ENCODE measurements at places on chromosomes 5 and 9.

GRCh38 chr5:147448766-147449165 is 61.1 kb downstream of the DPYSL3 start:
- DNase-seq = no peak

- no peak for DNase-seq
Measured at GRCh38 chr9:70935856-70936255, 185.6 kb downstream of the TRPM3 start.

GRCh38 chr5:376799-377325 is 55.3 kb downstream of the AHRR start:
- no peak for DNase-seq

- DNase-seq = no peak
Measured at GRCh38 chr9:88753691-88754367, 218.9 kb downstream of the NXNL2 start.

DNA sequence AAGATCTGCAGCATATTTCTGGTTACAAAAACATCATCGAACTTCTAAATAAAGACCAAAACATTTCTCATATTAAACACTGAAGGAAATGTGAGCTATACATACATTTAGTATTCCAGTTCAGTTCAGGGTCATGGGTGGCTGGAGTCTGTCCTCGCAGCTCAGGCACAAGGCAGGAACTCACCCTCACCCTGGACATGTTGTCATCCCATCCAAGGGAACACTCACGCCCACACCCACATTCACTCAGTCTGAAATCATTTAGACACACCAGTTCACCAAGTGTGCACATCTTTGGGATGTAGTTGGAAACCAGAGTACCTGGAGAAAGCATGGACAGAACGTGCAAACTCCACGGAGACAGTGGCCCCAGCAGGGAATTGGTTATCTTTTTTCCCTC is 481.0 kb downstream of the RASEF start:
- no peak for DNase-seq

DNA sequence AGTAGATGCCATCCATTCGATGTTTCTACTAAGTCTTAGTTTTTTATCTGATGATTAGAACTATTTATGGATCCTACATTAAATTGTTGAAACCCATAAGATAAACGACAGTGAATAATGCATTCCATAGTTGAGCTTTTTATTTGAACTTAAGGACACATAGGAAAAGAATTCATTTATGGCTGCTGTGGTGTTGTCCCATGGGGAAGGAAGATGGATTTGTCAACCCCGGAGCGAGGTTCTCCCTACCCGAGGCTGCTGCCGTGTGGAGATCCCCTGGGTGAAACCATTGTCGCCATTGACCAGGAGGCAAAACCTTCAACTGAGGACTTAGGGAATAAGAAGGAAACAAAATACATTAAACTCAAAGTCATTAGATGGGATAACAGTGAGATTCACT is 146.7 kb downstream of the PRDM6 start:
- no peak for DNase-seq

- DNase-seq = peak; percentile 51
Measured at GRCh38 chr5:84382363-84383295, 2.1 kb downstream of the EDIL3 start.

- DNase-seq = peak; percentile 39
Measured at GRCh38 chr9:81473708-81474107, 215.6 kb downstream of the TLE1 start.

DNA sequence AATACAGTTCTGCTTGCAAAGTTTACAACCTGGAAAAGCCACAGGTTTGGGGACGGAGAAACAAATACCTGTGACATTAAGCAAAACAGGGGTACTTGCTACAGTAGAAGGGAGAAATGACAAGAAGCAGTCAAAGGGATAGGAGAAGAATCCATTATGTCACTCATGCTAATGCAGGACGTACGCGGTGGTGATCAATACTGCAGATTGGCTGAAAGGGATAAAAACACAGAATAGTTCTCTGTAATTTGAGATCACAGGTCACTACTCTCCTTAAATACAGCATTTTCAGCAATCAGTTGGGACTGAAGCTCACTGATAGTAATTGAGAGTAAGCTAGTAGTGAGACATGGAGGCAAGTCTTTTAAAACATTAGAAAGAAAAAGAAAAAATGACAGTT is 130.3 kb upstream of the MTAP start:
- no peak for DNase-seq

- DNase-seq = no peak
Measured at GRCh38 chr9:119765632-119766175, 396.5 kb upstream of the BRINP1 start.

DNA sequence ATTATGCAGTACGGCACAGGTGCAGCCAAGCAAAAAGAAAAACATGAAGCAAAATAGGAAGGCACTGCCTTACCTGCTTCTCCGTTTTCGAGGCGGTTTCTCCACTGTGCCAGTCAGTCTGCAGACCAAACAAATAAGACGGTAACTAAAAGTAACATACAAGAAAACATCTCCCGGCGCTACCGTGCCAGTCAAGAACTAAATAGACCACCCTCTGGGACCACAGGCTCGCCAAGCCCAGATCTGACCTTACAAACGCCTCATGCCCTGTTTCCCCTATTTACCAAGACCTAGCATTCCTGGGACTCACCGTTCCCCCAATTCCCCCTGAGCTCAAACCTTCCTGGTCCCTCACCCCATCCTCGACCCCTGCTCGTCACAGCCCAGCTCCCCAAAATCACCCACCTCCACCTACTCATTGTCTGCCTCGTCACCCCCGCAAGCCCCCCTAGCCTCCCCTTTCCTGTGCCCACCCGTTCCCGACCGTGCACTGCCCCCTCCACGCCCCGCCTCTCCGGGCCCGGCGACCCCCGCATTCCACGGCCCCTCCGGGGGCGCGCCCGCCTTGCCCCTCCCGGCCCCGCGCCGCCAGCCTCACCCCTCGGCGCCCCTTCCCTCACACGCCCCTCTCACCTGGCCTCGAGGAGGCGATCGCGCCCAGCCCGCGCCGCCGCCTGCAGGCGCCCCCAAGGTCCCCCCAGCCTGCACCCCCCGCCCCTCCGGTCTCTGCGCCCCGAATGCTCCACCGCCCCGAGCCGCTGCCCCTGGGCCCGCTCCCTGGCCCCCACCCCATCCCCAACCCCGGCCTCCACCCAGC is 560 bp downstream of the SCAI start:
- DNase-seq = no peak

DNA sequence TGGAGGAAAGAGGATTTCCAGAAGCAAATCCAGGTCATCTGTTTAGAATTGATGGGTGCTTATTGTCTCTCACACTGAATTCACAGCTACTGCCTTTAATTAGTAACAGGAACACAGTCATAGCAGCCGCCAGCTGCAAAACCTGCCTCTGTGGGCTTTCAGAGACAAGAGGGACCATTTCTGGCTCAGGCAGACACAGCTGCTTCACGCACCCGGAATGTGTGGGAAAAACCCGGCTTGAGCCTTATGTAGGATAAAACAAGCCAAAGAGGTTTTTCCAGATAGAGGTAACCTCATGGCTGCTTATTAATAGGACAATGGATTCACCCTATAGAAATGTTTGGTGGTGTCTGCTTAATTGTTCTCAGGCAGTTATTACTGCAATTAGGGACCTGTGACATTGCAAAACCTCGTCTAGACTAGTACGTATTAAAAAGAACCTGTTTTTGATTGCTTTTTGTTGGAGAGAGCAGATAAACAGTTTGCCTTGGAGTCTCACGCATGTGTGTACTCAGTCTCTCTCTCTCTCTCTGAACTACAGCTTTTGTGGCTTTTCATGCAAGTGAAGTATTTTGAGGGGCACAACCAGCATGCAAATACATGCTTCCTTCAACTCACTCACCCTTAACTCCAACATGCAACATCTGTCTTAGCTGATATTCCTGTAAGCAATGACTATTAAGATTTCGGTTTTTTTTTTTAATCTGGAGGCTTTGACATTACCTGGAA is 302.7 kb downstream of the PLK2 start:
- DNase-seq = peak; percentile 82

DNA sequence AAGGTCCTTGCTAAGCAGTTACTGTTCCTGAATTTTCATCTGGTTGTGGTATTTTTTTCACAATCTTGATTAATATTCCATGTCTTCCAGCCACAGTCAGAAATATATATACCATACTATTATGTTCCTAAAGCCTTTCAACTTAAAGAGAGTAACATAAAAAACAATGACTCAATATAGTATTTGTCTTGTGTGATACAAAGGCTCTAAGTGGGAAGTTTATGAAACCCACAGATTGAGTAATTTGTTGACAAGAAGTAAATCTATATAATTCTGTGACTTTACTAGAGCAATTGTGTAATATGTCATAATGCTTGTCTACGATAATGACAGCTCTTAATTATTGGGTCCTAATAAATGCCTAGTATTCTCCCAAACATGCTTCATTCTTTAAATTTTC is 509.4 kb downstream of the ISL1 start:
- DNase-seq = no peak

DNA sequence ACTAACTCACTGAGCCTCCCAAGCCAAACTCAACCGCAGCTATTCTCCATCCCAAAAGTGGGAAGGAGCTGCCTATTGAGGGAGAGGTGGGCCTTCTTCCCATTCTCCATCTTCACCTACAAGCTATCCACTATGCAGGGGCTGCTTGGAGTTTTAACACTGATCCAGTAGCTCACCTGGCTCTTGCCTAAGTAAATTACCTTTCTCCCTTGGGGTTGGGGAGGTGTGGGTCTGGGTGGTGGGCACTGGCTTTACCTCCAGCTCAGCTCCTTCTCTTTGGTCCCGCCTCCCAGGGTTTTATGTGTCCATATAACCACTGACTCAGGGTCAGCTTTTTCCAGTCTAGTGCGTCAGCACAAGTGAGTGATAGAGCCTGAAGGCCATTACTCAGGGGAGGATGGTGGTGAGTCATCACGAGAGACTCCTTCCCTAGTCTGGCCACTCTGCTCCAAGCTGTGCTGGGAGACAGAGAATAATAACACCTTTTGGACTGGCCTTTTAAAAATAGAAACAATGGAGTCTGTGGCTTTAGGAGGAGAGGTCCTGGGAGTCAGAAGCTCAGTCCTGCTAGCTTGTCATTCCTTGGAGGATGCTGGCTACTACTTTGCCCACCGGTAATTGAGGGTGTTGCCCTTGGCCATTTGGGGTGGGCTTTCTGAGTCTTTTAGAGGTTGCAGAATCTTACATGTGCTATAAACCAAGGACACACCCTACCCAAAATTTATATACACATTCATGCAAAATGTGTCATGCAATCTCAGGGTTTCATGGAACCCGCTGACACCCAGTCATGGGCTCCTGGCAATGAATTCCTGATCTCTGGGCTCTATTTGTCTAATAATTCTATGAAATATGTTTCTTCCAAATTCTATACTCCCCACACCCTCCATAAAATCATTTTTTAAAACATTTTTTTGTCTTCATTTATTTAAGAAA is 35.6 kb upstream of the ATP6V1G1 start:
- DNase-seq = peak; percentile 98

DNA sequence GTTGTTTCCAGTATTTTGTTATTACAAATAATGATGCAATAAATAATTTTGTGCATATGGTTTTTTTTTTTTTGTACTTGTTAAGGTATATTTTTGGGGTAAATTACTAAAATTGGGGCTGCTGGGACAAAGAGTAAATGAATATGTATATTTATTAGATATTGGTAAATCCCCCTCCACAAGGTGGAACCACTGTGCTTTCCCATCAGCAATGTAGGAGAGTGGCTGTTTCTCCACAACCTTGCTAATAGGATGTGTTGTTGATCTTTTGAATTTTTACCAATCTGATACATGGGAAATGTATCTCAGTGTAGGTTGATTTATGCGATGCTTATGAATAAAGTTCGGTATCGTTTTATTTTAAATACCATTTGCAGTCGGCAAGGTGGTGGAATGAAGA is 118.1 kb downstream of the TRPM3 start:
- DNase-seq = no peak

GRCh38 chr9:105399117-105399516 is 48.7 kb upstream of the FSD1L start:
- no peak for DNase-seq

GRCh38 chr5:150340614-150341255 is 16.8 kb upstream of the TCOF1 start:
- no peak for DNase-seq

GRCh38 chr5:168270476-168270875 is 21.0 kb upstream of the WWC1 start:
- peak; percentile 62 for DNase-seq

DNA sequence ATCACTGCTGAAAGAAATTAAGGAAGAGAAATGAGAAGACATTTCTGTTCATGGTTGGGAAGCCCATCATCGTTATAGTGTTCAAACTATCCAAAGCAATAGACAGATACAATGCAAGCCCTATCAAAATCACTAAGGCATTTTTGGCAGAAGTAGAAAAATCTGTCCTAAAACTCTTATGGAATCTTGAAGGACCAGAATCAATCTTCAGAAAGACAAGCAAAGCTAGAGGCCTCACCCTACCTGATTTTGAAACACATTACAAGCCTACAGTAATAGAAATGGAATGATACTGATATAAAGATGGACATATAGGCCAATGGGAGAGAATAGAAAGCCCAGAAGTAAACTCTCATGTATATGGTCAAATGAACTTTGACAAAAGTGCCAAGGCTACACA is 4.9 kb upstream of the IFNA21 start:
- no peak for DNase-seq

DNA sequence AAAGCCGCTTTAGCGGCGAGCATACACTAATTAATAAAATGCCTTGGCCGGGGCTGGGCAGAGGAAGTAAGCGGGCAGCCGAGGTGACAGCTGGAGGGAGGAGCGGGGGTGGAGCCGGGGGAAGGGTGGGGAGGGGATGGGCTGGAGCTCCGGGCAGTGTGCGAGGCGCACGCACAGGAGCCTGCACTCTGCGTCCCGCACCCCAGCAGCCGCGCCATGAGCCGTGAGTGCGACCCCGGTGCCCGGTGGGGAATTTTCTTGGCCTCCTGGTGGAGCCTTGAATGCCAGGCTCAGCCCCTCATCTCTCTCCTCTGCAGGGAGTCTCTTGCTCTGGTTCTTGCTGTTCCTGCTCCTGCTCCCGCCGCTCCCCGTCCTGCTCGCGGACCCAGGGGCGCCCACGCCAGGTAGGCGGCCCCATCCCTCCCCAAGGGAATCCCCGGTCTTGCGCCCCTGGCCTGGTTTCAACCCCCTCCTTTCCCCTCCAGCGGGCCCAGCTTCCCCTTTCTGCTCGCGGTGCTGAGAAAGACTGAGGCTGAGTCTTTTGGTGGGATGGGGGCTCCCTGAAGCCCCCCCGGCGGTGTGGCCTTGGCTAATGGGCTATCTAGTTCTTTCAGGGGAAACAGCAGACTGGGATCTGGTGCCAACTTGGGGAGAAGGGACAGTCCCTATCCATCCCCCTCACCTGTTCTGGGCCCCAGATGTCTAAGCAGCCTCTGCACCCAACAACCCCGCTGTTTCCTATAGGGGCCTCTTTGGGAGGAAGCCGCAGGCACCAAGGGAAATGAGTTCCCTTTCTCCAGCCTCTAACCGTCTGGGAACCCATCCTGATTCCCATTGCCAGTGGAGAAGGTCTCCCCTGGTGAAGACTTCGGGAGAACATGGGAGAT is at the start of gene PTGS1:
PTGS1 (plus strand) TSS at position 156 of the 887 bp plus-strand sequence; CDS start at position 217, 61 bp downstream.
- DNase-seq = peak; percentile 40

Measured in fibroblast of lung (primary cell).